ENCODE measurements at places on chromosomes 4 and X.

GRCh38 chrX:123771449-123772064 is 38.7 kb upstream of the THOC2 start:
- H3K4me1 ChIP-seq, result no peaks in the 10 kb centered on the region
- H3K36me3 ChIP-seq, result no peaks in the 10 kb centered on the region
- no peak overlapping the region for H3K4me3 ChIP-seq

- peaks cover 63% of the 10 kb centered on the region for H3K4me1 ChIP-seq
- no peaks in the 10 kb centered on the region for H3K27me3 ChIP-seq
- peaks cover 1% of the 10 kb centered on the region for H3K36me3 ChIP-seq
- H3K27ac ChIP-seq, result no peak overlapping the region
- H3K4me3 ChIP-seq, result no peak overlapping the region
- no peak for DNase-seq
These were observed 19.0 kb downstream of the GAB3 start for GRCh38 chrX:154731881-154732280.

DNA sequence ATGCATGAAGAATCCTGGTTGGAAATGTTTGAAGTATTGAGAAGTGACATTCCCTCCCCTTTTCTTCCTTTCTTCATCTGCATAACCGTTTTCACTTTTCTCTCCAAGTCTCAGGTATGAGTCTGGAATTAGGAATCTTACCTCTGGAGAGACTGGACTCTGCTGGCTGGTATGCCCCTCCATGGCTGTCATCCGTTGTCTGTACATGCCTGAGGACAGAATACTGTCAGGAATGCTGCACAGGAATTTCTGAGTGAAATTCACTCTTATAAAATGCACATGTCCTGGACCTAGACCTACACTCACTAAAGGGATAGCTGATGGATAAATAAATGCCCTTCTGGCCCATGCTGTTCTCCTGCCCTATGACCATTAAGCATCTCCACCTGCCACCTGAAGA is 179.5 kb downstream of the MSN start:
- no peaks in the 10 kb centered on the region for H3K27me3 ChIP-seq
- no peaks in the 10 kb centered on the region for H3K36me3 ChIP-seq
- H3K4me3 ChIP-seq, result no peak overlapping the region

GRCh38 chrX:20454117-20454516 is 187.4 kb upstream of the RPS6KA3 start:
- H3K4me3 ChIP-seq, result no peak overlapping the region
- no peaks in the 10 kb centered on the region for H3K36me3 ChIP-seq
- H3K27ac ChIP-seq, result no peak overlapping the region
- no peaks in the 10 kb centered on the region for H3K27me3 ChIP-seq
- no peak for DNase-seq

GRCh38 chrX:38657562-38657961 is 96.2 kb downstream of the TSPAN7 start:
- DNase-seq, result no peak
- no peak overlapping the region for H3K27ac ChIP-seq
- no peaks in the 10 kb centered on the region for H3K27me3 ChIP-seq
- H3K4me3 ChIP-seq, result no peak overlapping the region
- no peaks in the 10 kb centered on the region for H3K4me1 ChIP-seq

- H3K36me3 ChIP-seq, result no peaks in the 10 kb centered on the region
- no peak for DNase-seq
- no peak overlapping the region for H3K27ac ChIP-seq
- no peaks in the 10 kb centered on the region for H3K27me3 ChIP-seq
These were observed 52.8 kb downstream of the P2RY10 start for GRCh38 chrX:78997870-78998558.

- H3K27ac ChIP-seq, result no peak overlapping the region
- H3K4me1 ChIP-seq, result peaks cover 11% of the 10 kb centered on the region
These were observed 6.0 kb downstream of the SLC2A9 start for GRCh38 chr4:10015140-10015753.

- no peaks in the 10 kb centered on the region for H3K36me3 ChIP-seq
- H3K27ac ChIP-seq, result no peak overlapping the region
These were observed 262.8 kb downstream of the SNCA start for GRCh38 chr4:89574176-89574575.

DNA sequence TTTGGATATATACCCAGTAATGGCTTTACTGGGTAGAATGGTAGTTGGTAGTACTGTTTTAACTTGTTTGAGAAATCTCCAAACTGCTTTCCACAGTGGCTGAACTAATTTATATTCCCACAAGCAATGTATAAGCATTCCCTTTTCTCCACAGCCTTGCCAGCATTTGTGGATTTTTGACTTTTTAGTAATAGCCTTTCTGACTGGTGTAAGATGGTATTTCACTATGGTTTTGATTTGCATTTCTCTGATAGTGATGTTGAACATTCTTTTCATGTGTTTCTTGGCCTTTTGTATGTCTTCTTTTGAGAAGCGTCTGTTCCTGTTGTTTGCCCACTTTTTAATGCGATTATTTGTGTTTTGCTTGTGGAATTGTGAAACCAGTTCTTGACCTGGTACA is 290.5 kb downstream of the BMPR1B start:
- no peaks in the 10 kb centered on the region for H3K4me1 ChIP-seq
- DNase-seq, result no peak
- no peak overlapping the region for H3K27ac ChIP-seq
- H3K4me3 ChIP-seq, result no peak overlapping the region

- no peaks in the 10 kb centered on the region for H3K27me3 ChIP-seq
- no peak for DNase-seq
- H3K27ac ChIP-seq, result no peak overlapping the region
- peaks cover 66% of the 10 kb centered on the region for H3K36me3 ChIP-seq
- H3K4me1 ChIP-seq, result no peaks in the 10 kb centered on the region
- no peak overlapping the region for H3K4me3 ChIP-seq
These were observed 26.5 kb downstream of the ADH5 start for GRCh38 chr4:99062120-99062519.

- H3K4me3 ChIP-seq, result no peak overlapping the region
- H3K36me3 ChIP-seq, result no peaks in the 10 kb centered on the region
- no peak for DNase-seq
- H3K27ac ChIP-seq, result no peak overlapping the region
- H3K4me1 ChIP-seq, result peaks cover 5% of the 10 kb centered on the region
- peaks cover 12% of the 10 kb centered on the region for H3K27me3 ChIP-seq
These were observed 45.5 kb downstream of the TMEM144 start for GRCh38 chr4:158255727-158256324.

DNA sequence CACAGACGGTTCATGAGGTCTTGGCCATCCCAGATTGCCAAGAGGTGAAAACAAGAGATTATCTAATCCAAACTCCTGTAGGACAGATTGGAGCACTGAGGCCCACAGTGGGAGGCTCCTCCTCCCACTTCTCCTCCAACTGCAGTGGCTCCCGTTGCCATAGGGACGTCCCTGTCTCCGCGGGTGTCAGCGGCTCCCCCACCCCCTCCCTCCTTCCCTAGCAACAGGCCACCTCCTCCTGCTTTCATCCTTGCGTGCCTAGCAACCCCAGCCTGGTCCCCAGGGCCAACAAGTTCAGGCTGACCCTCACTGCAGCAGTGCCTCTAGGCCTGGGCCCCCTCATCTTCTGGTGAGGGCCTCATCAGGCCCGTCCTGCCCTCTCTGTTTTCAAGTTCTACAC is 6.8 kb upstream of the IQSEC2 start:
- no peak overlapping the region for H3K27ac ChIP-seq
- H3K4me1 ChIP-seq, result peaks cover 15% of the 10 kb centered on the region
- no peaks in the 10 kb centered on the region for H3K36me3 ChIP-seq
- peaks cover 2% of the 10 kb centered on the region for H3K27me3 ChIP-seq
- DNase-seq, result no peak
- H3K4me3 ChIP-seq, result no peak overlapping the region

- no peaks in the 10 kb centered on the region for H3K27me3 ChIP-seq
- no peak overlapping the region for H3K27ac ChIP-seq
- no peak for DNase-seq
- H3K4me1 ChIP-seq, result no peaks in the 10 kb centered on the region
- no peak overlapping the region for H3K4me3 ChIP-seq
These were observed 559 bp upstream of the PCDH18 start for GRCh38 chr4:137532869-137533236.

DNA sequence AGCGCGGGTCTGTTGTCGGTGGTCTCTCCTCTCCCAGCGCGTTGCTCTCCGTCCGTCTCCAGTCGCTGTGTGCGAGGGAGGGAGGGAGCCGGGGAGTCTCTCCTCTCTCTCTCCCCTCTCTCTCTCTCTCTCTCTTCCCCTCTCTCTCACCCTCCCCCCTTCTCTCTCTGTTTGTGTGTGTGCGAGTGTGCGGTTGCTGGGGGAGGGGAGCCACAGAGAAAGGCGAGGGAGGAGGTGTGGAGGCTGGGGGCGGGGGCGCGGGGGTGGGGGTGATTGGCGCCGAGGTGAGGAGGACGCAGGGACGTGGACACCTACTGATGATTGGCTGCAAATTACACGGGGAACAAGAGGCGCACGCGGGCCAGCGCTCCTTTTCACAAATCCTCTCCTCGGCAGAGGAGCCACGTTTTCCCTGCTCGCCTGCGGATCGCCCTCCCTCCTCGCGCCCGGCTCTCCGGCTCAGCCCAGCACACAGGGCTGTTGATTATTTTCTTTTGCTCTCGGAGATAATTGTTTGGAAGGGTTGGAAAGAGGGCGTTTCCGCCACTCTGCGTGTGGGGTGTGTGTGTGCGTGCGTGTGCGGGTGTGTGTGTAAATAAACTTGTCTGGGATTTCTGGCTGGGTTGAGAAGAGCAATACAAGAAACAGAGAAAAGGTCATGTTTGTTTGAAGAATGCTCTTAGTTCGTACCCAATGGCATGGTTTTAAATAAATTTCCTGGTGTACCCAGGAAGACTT is at the start of gene CXXC4:
Gene CXXC4, minus strand, starts transcription at position 73 of the 738 bp plus-strand sequence. CDS start 3,092 bp downstream, outside the sequence.
- peaks cover 31% of the 10 kb centered on the region for H3K4me1 ChIP-seq

- H3K36me3 ChIP-seq, result no peaks in the 10 kb centered on the region
- H3K4me3 ChIP-seq, result no peak overlapping the region
- no peak for DNase-seq
- peaks cover 5% of the 10 kb centered on the region for H3K27me3 ChIP-seq
These were observed 50.8 kb downstream of the CBLL2 start for GRCh38 chrX:22323541-22323940.

- H3K4me1 ChIP-seq, result no peaks in the 10 kb centered on the region
- no peaks in the 10 kb centered on the region for H3K36me3 ChIP-seq
- no peak for DNase-seq
- H3K27me3 ChIP-seq, result no peaks in the 10 kb centered on the region
- no peak overlapping the region for H3K4me3 ChIP-seq
- H3K27ac ChIP-seq, result no peak overlapping the region
These were observed 756.4 kb upstream of the IGFBP7 start for GRCh38 chr4:57866468-57867171.

- no peak overlapping the region for H3K27ac ChIP-seq
- peaks cover 16% of the 10 kb centered on the region for H3K36me3 ChIP-seq
- no peak for DNase-seq
- H3K27me3 ChIP-seq, result no peaks in the 10 kb centered on the region
- no peak overlapping the region for H3K4me3 ChIP-seq
- peaks cover 2% of the 10 kb centered on the region for H3K4me1 ChIP-seq
These were observed 27.4 kb downstream of the PHKA2 start for GRCh38 chrX:18956303-18957032.

DNA sequence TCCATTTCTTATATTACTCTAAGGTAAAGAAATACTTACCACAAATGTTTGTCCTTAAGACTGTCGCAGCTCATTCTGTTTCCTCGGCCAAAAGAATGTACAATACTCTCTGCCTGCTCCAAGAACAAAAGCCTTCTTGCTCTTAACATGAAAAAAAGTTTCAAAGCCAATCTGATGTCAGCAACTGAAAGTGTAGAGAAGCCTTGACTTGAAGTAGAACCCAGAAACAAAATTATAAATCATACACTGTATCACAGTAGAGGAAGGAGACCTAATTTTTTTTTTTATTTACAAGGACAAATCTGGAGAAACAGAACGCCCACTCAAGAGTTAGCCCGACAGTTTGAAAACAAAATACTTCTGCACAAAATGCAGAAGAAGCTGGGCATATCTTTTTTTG is at the start of gene MCF2:
Gene MCF2, minus strand, starts transcription at position 101 of the 400 bp plus-strand sequence. CDS start 56,423 bp downstream, outside the sequence.
- no peaks in the 10 kb centered on the region for H3K4me1 ChIP-seq
- no peaks in the 10 kb centered on the region for H3K27me3 ChIP-seq
- DNase-seq, result no peak
- no peaks in the 10 kb centered on the region for H3K36me3 ChIP-seq

DNA sequence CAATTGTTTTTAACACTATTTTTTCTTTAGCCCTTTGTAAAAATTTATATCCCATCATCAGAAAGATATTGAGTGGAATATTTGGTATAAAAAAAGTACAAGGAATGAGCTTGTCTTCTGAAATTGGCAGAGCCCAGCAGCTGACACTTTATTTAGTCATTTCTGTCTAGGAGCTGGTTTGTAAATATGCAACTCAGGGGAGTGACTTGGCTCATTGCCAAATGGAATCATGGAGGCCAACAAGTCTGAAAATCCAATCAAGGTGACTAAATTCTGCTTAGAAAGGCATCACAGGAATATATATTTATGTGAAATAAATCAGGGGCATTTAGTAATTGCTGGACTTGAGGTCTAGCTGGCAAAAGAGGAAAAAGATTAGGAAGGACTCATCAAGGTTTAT is 74.4 kb downstream of the OTC start:
- no peak overlapping the region for H3K4me3 ChIP-seq
- H3K27ac ChIP-seq, result no peak overlapping the region
- DNase-seq, result no peak
- peaks cover 2% of the 10 kb centered on the region for H3K27me3 ChIP-seq

- H3K27me3 ChIP-seq, result no peaks in the 10 kb centered on the region
- H3K4me1 ChIP-seq, result peaks cover 34% of the 10 kb centered on the region
- H3K4me3 ChIP-seq, result peak overlapping the region; percentile 91
- no peak for DNase-seq
- peak overlapping the region; percentile 87 for H3K27ac ChIP-seq
These were observed 808 bp downstream of the HUWE1 start for GRCh38 chrX:53685711-53686110.

GRCh38 chrX:19793471-19793870 is 93.9 kb downstream of the SH3KBP1 start:
- H3K4me1 ChIP-seq, result peaks cover 55% of the 10 kb centered on the region
- H3K4me3 ChIP-seq, result no peak overlapping the region
- peaks cover 7% of the 10 kb centered on the region for H3K36me3 ChIP-seq
- no peaks in the 10 kb centered on the region for H3K27me3 ChIP-seq

GRCh38 chrX:130105244-130105643 is 5.1 kb downstream of the ELF4 start:
- H3K4me1 ChIP-seq, result peaks cover 71% of the 10 kb centered on the region
- DNase-seq, result no peak
- H3K27me3 ChIP-seq, result no peaks in the 10 kb centered on the region
- H3K4me3 ChIP-seq, result peak overlapping the region; percentile 32
- H3K27ac ChIP-seq, result peak overlapping the region; percentile 41

GRCh38 chrX:37441377-37441776 is 92.2 kb downstream of the PRRG1 start:
- no peak overlapping the region for H3K27ac ChIP-seq
- no peak overlapping the region for H3K4me3 ChIP-seq
- no peaks in the 10 kb centered on the region for H3K36me3 ChIP-seq
- DNase-seq, result no peak

- H3K36me3 ChIP-seq, result no peaks in the 10 kb centered on the region
- no peak overlapping the region for H3K27ac ChIP-seq
- no peaks in the 10 kb centered on the region for H3K4me1 ChIP-seq
- no peaks in the 10 kb centered on the region for H3K27me3 ChIP-seq
- H3K4me3 ChIP-seq, result no peak overlapping the region
These were observed 177.5 kb upstream of the AFF2 start for GRCh38 chrX:148322906-148323305.

DNA sequence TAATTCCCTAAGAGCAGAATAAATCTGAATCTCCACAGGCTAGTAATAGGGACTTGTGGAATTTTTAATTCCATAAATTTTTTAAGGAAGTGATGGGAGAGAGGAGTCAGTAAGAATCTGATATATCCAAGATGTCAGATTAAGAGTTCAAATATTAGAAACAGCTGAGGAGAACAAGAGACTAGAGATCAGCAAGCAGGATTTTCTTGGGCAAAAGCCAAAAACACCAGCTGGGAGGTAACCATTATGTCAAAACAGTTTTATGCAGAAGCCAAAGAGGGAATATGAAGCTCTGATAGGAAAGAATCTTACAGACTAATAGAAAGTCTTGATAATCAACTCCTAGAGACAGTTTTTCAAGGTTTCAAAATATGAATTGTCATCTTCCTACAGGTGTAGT is 72.2 kb upstream of the RBPJ start:
- peaks cover 2% of the 10 kb centered on the region for H3K27me3 ChIP-seq
- no peaks in the 10 kb centered on the region for H3K4me1 ChIP-seq
- DNase-seq, result no peak
- H3K27ac ChIP-seq, result no peak overlapping the region

Measured in activated B cell treated with CpG ODN at 0.5 μM for 24 hours (primary cell).